ENCODE measurements at places on chromosomes 11 and 22. TPM values are rescaled to one million over a fixed set of nuclear protein-coding genes. Genes with fewer than 3 reads are reported as not detected.

The SYCE3 gene
- not detected for total RNA-seq

DNA sequence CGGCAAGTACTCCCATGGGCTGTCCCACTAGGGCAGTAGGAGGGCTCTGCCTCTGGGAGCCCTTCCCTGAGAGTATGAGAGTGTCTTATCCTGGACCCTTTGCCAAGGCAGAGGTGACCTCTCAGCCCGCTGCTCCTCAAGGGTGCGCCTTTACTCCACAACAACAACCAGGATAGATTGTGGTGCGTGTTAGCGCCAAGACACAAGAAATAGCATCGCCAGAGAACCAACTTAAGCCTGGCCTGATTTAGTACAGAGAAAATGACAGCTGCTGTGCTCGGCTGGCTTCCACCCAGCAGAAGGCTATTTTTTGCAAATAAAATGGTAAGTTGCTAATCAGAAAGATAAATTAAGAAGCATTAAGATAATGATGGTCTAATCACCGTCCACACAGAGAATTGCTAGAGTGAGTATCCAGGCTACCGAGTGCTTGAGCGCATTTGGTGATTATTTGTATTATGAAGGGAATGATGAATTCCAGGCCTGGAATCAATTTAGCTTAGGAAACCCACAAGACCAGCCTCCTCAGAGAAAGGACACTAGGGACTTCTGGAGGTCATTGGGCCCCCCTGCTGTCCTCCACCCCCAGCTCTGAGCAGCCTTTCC, 119.8 kb downstream of the PKNOX2 start:
- H3K4me1 ChIP-seq: peaks cover 6% of the 10 kb centered on the region
- no peak overlapping the region for H3K4me3 ChIP-seq
- no peaks in the 10 kb centered on the region for H3K27me3 ChIP-seq

- H3K4me3 ChIP-seq: no peak overlapping the region
- no peak for DNase-seq
- no peak overlapping the region for H3K27ac ChIP-seq
- no peaks in the 10 kb centered on the region for H3K4me1 ChIP-seq
- no peaks in the 10 kb centered on the region for H3K27me3 ChIP-seq
Observed at GRCh38 chr11:34182921-34183685, 77.7 kb downstream of the NAT10 start.

- DNase-seq: peak; percentile 86
- H3K4me3 ChIP-seq: peak overlapping the region; percentile 54
- peaks cover 35% of the 10 kb centered on the region for H3K4me1 ChIP-seq
- H3K27ac ChIP-seq: peak overlapping the region; percentile 96
Observed at GRCh38 chr22:32622004-32622743, 147.6 kb downstream of the FBXO7 start.

The AGBL2 gene
- total RNA-seq: 0.63 TPM

The MS4A12 gene
- not detected for total RNA-seq

GRCh38 chr11:102598272-102598671, 26.9 kb downstream of the MMP20 start:
- no peak overlapping the region for H3K27ac ChIP-seq
- no peak overlapping the region for H3K4me3 ChIP-seq
- H3K4me1 ChIP-seq: peaks cover 22% of the 10 kb centered on the region

The OR5P2 gene
- not detected for total RNA-seq

- DNase-seq: no peak
- H3K4me3 ChIP-seq: no peak overlapping the region
- no peak overlapping the region for H3K27ac ChIP-seq
- H3K36me3 ChIP-seq: peaks cover 4% of the 10 kb centered on the region
- peaks cover 34% of the 10 kb centered on the region for H3K4me1 ChIP-seq
Observed at GRCh38 chr11:57422669-57423068, 4.3 kb downstream of the SLC43A3 start.

DNA sequence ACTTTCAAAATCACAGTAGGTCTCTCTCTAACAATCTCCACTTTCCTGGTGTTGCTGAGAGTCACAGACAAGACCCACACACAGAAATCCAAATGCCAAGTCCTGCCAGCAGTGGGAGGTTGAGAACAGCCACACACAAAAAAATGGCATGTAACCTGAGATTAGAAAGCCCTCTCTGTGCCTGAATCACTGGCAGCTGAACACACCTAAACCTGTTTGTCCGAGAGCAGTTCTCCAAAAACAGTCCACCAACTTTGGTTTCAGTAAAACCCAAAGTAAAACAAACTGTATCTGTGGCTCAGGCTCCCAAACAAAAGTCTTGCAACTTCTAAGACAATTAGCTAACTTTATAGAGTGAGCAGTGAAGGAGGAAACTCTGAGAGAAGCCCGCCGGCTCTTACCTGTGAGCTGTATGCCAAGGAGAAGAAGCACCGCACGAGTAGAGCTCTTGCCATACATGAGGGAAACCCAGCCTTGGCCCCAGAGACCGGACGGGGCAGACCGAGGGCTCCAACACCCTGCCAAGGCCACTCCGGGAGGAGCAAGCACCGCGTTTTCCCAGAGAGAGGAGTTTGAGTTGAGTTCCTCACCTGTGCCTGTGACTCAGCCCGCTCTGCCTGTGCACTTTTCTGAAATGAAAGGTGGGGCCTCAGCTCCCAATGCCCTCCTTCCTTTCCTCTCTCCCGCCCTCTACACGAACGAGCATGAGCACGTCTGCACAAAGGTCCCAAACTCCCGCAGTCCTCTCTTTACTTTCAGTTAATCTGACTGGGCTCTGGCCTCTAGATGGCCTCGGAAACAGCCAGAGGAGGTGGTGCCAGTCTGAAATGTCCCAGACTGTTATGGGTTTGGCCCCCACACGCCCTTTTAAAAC, at the start of gene MPZL2:
TSS of gene MPZL2 (minus strand) at position 603 of the 874 bp plus-strand sequence. CDS start at position 459, 144 bp downstream.
- DNase-seq: peak; percentile 11

GRCh38 chr22:44758344-44758973, 6.1 kb downstream of the ARHGAP8 start:
- no peaks in the 10 kb centered on the region for H3K36me3 ChIP-seq
- H3K27ac ChIP-seq: no peak overlapping the region

DNA sequence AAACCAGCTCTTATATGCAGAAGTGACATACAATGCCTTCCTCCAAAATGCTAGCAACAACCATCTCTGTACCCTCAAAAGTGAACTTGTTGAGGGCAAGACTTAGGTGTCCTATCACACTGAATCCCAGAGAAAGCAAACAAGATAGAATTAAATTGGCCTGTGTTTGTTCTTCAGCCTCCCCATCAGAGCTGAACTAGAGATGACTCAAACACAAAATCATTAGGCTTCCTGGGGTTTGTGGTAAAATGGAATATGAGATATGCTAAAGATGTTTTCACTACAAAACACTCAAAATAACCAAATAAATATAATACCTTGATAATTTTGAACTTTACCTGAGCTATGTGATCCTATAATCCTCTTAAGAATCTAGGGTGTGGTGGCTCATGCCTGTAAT, 31.6 kb downstream of the ZNF214 start:
- peak; percentile 51 for DNase-seq
- H3K4me3 ChIP-seq: no peak overlapping the region
- no peaks in the 10 kb centered on the region for H3K36me3 ChIP-seq
- no peaks in the 10 kb centered on the region for H3K27me3 ChIP-seq
- no peak overlapping the region for H3K27ac ChIP-seq

DNA sequence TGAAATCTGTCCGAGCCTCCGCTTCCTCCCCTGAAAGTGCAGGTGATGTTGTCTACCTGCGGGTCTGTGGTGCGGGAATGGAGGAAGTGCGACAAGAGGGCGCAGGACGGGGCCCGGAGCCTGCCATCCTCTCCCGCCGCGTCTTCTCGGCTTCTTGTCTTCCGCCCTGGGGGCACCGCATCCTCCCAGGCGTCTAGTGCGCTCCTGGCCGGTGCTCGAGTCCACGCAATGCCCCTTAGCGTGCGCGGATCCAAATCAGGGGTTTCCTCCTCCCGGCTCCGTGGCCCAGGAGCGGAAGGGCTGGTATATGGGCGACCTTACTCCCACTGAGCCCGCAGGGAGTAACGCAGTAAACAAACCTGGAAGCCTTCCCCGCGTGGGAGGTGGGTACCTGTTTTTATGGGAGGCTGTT, 405 bp downstream of the SFI1 start:
- peak overlapping the region; percentile 95 for H3K4me3 ChIP-seq
- no peaks in the 10 kb centered on the region for H3K4me1 ChIP-seq
- peak overlapping the region; percentile 80 for H3K27ac ChIP-seq
- H3K27me3 ChIP-seq: no peaks in the 10 kb centered on the region
- no peaks in the 10 kb centered on the region for H3K36me3 ChIP-seq

GRCh38 chr22:35959121-35959800, 69.4 kb downstream of the RBFOX2 start:
- no peaks in the 10 kb centered on the region for H3K27me3 ChIP-seq
- H3K4me1 ChIP-seq: peaks cover 36% of the 10 kb centered on the region
- no peaks in the 10 kb centered on the region for H3K36me3 ChIP-seq
- DNase-seq: no peak
- no peak overlapping the region for H3K4me3 ChIP-seq
- H3K27ac ChIP-seq: no peak overlapping the region

GRCh38 chr11:6013042-6013441, 6.3 kb upstream of the OR56A4 start:
- no peak overlapping the region for H3K27ac ChIP-seq
- no peaks in the 10 kb centered on the region for H3K27me3 ChIP-seq
- no peak overlapping the region for H3K4me3 ChIP-seq
- no peaks in the 10 kb centered on the region for H3K4me1 ChIP-seq
- no peak for DNase-seq

DNA sequence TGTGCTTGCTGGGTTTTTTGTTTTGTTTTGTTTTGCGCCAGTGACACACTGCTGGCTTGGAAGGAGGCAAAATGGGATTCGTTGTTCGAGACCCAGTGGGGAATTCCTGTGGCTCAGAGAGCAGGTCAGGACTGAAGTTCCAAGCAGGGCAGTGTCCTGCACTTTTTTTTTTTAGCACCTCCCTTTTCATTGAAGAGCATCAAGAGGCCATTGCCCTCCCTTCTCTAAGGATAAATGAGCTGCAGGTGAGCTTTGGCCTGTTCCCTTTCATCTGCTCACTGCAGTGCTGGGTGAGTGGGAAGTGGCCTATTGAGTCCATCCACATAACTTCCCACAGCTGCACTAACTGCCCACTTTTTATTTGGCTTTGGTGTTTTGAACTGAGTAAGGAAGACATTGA, 87.8 kb downstream of the ARHGAP42 start:
- DNase-seq: no peak
- no peaks in the 10 kb centered on the region for H3K27me3 ChIP-seq
- no peak overlapping the region for H3K4me3 ChIP-seq
- no peaks in the 10 kb centered on the region for H3K4me1 ChIP-seq

Measured in GM23248 (cell line).